ENCODE measurements at places on chromosomes 3 and 15. TPM values are rescaled to one million over a fixed set of nuclear protein-coding genes. Genes with fewer than 3 reads are reported as not detected.

Gene SHISA5
- 294 TPM for total RNA-seq

Gene LCTL
- 0.41 TPM for total RNA-seq

Gene ACAN
- total RNA-seq: 0.02 TPM

DNA sequence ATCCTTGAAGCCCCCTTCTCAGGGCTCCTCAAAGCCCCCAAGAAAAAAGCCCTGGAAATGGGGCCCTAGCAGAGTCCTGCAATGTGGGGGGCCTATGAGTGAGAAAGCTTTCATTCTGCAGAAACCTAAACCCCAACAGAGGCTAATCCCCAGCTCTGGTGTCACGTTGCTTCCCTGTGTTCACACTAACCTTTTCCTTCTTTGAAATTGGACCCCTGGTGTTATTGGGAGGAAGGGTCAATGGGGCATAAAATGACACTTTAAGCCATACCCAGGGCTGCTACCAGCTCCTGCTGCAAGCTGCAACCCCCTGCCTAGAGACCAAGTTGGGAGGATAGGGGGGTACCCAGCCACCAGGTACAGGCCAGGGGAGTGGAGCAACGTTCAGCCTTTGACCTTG lies 2.1 kb downstream of the CYP1A2 start:
- no peak overlapping the region for H3K27ac ChIP-seq
- DNase-seq: no peak
- peaks cover 6% of the 10 kb centered on the region for H3K27me3 ChIP-seq
- no peak overlapping the region for H3K4me3 ChIP-seq
- H3K36me3 ChIP-seq: no peaks in the 10 kb centered on the region

Gene SPESP1
- total RNA-seq: 1.0 TPM

Gene CYP19A1
- not detected for total RNA-seq

Gene TEX55
- total RNA-seq: not detected

- no peak for DNase-seq
- H3K4me3 ChIP-seq: no peak overlapping the region
- peaks cover 13% of the 10 kb centered on the region for H3K27me3 ChIP-seq
- peaks cover 18% of the 10 kb centered on the region for H3K4me1 ChIP-seq
- no peaks in the 10 kb centered on the region for H3K36me3 ChIP-seq
- H3K27ac ChIP-seq: no peak overlapping the region
Observed at GRCh38 chr15:100112061-100112420, 229.7 kb downstream of the ADAMTS17 start.

Gene MYZAP
- not detected for total RNA-seq

GRCh38 chr3:56825567-56826438 lies 24.1 kb upstream of the ARHGEF3 start:
- peak; percentile 4 for DNase-seq
- no peak overlapping the region for H3K27ac ChIP-seq
- H3K36me3 ChIP-seq: no peaks in the 10 kb centered on the region
- H3K4me1 ChIP-seq: peaks cover 23% of the 10 kb centered on the region

DNA sequence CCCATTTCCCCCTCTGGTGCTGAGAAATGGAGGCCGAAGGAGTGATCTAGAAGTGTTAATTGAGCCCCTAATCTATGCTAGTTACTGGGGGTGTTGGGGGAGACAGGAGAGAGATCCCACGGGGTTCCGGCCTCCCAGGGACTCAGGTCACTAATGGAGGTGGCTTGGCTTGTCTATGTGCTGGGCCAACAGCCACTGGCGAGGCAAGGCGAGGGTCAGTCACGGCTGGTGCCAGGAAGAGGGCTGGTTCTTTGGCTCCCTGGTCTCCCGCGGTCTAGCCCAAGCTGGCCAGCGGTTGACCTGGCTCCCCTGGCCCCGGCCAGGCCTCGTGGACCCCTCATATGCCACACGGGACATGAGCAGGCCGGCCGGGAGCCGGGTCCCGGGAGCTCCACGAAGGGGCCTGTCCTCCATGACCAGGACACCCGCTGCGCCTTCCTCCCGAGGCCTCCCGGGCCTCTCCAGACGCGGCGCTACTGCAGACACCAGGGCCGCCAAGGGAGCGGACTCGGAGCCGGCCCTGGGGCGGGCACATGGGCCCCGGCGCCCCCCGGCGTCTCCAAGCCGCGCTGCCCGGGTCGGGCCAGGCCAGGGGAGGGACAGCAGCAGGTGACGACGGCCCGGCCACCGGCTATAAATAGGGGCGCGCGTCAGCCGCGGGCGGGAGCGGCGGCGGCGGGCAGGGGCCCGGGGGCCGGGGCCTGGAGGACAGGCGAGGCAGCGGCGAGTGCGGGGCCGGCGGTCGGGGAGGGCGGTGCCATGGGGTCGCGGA lies at the start of gene ALPK3:
TSS of gene ALPK3 (plus strand) at position 663 of the 772 bp plus-strand sequence. CDS start at position 760, 97 bp downstream.
- peaks cover 7% of the 10 kb centered on the region for H3K27me3 ChIP-seq
- H3K27ac ChIP-seq: no peak within 1 kb of the TSS
- H3K36me3 ChIP-seq: no peaks in the 10 kb centered on the region
- no peak for DNase-seq

GRCh38 chr15:93862791-93863190 lies 368.6 kb upstream of the MCTP2 start:
- H3K27me3 ChIP-seq: no peaks in the 10 kb centered on the region
- no peak overlapping the region for H3K4me3 ChIP-seq
- DNase-seq: no peak

GRCh38 chr3:186931532-186932280 lies 1.4 kb downstream of the ST6GAL1 start:
- H3K36me3 ChIP-seq: 0 out of 2 replicates have a peak, but pooled peaks cover 4% of the 10 kb centered on the region
- peaks cover 26% of the 10 kb centered on the region for H3K4me1 ChIP-seq
- peak overlapping the region; percentile 92 for H3K4me3 ChIP-seq
- peak; percentile 31 for DNase-seq

- no peaks in the 10 kb centered on the region for H3K27me3 ChIP-seq
- no peak for DNase-seq
- no peaks in the 10 kb centered on the region for H3K36me3 ChIP-seq
Observed at GRCh38 chr15:95440712-95441111, 889.8 kb upstream of the NR2F2 start.

Gene CADPS
- total RNA-seq: not detected

DNA sequence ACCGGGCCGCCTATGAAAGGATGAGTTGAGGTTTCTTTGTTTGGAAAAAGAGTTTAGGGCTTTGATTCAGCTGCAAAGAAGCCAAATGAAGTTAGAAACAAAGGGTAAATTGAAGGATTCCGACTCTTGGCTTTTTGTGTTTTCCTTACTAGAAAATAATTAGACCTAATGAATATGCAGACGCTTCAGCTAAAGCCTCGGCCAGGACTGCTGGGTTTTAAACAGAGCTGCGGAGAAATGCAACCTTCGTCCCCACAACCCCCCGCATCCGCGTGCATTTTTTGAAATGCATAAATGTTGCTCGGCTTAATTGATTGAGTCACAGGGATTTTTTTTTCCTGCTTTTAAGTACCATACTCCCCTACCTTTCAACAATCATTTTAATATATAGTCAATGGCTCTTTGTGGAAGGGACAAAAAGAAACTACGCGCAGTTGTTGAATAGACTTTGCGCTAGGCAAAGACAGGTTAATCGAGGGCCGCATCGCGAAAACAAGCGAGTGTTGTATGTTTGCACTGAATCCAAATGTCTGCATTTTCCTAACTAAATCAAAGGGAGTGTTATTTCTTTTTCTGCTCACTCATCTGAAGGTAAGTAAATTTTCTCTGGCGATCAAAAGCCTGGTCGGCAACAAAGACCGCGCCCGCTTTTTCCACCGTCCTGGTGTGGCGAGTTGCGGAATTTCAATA lies 1.3 kb upstream of the ZIC4 start:
- H3K27ac ChIP-seq: no peak overlapping the region
- H3K36me3 ChIP-seq: peaks cover 16% of the 10 kb centered on the region
- peaks cover 46% of the 10 kb centered on the region for H3K4me1 ChIP-seq
- no peak for DNase-seq
- H3K27me3 ChIP-seq: peaks cover 72% of the 10 kb centered on the region

Gene GOLGA8R
- total RNA-seq: 0.27 TPM

DNA sequence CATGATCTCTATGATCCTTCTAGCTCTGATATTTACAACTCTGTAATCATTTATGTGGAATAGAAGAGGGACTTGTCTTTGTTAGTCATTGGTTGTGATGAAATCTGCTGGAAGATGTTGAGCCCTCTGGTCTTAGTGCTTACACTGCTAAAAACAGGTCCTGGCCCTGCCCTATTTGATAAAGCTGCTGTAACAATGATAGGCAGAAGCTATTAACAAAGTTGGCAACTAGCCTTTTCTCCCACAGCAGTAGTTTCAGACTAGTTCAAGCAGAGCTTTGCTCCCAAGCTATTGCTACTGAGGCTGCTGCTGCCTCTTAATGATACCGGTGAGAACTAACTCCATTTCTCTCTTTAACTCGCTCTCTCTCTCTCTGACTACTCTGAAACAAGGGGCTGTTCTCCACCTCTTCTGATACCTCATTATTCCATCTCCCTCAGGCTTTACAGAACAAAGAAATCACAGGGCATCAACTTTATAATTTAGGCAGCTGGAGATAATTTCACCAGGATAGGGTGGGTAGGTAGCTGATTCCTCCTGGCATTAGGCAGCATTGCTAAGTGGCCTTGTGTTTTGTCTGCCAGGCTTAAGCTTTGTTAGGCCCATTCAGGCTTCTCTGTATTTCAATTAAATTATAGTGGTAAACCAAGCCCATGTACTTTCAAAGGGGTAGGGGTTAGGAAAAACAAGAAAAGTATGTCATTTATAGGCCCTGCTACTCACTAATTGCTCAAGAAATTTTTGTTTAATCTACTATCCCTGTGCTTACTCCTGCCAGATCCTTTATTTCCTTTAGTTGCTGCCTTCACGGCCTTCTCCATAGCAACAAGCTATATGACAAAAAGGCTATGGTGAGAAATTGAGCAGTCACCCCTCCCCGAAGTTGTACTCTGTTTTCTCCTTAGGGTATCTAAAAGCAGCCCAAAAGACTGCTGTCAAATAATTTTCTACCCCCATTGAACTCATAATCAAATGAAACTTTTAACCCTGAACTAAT lies 139.6 kb downstream of the RBPMS2 start:
- no peaks in the 10 kb centered on the region for H3K27me3 ChIP-seq
- peaks cover 41% of the 10 kb centered on the region for H3K4me1 ChIP-seq

DNA sequence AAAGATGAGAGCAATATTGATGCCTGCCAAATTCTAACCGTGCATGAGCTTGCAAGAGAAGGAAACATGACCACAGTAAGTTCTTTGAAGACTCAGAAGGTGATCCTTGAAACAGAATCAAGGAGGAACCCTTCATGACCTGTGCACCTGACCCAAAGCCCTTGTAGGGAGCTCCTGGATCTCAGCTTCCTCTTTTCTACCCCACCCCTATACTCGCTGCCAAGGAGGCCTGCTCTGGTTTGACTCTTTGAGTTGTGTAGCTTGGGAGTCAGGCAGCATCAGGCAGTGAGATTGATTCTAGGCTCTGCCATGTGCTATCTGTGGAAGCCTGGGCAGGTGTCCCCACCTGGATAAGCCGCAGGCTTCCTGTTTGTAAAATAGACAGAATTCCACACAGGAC lies 10.6 kb downstream of the TTC21A start:
- DNase-seq: no peak
- no peaks in the 10 kb centered on the region for H3K4me1 ChIP-seq
- no peak overlapping the region for H3K4me3 ChIP-seq
- H3K27me3 ChIP-seq: no peaks in the 10 kb centered on the region
- H3K27ac ChIP-seq: no peak overlapping the region

Gene SPATA12
- total RNA-seq: not detected

GRCh38 chr3:105466495-105467404 lies 100.0 kb downstream of the ALCAM start:
- peak overlapping the region; percentile 41 for H3K4me3 ChIP-seq
- peak; percentile 33 for DNase-seq
- H3K36me3 ChIP-seq: peaks cover 8% of the 10 kb centered on the region
- H3K27ac ChIP-seq: peak overlapping the region; percentile 76
- peaks cover 76% of the 10 kb centered on the region for H3K4me1 ChIP-seq

DNA sequence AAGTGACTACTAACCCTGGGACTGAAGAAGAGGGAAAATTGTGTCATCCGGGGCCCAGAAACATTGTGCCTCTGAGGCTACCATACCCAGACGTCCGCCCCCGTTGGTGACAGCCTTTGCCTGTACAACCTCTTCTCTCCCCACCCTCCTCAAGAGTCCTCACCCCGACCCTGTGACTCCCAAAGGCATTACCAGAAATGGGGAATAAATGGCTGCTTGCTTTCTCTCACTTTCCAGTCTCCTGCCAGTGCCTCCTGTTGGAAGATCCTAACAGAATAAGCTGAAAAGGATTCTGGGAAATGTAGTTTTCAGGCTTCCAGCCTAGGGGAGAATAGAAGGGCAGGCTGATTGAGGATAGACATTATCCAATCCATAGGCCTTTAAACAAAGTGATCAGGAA lies 30.8 kb upstream of the SLC25A36 start:
- no peak for DNase-seq
- H3K27me3 ChIP-seq: no peaks in the 10 kb centered on the region
- no peak overlapping the region for H3K27ac ChIP-seq
- H3K4me3 ChIP-seq: peak overlapping the region; percentile 58
- H3K36me3 ChIP-seq: no peaks in the 10 kb centered on the region
- no peaks in the 10 kb centered on the region for H3K4me1 ChIP-seq

DNA sequence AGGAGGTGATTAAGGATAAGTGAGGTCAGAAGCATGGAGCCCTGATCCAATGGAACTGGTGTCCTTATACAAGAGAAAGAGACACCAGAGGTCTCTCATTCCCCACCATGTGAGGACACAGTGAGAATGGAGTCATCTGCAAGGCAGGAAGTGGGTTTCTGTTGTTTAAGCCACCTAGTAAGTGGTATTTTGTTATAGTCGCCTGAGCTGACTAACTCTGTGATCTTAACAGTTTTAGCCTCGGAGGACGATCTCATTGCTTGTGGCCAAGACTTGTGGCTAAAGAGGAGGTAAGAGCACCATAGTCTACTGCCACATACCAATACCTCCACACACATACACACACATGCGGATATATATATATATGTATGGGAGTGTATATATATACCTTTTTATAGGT lies 73.8 kb downstream of the MCTP2 start:
- H3K36me3 ChIP-seq: no peaks in the 10 kb centered on the region
- H3K27ac ChIP-seq: no peak overlapping the region
- peaks cover 10% of the 10 kb centered on the region for H3K4me1 ChIP-seq
- no peaks in the 10 kb centered on the region for H3K27me3 ChIP-seq
- DNase-seq: no peak

Gene EBLN2
- total RNA-seq: 1.3 TPM

DNA sequence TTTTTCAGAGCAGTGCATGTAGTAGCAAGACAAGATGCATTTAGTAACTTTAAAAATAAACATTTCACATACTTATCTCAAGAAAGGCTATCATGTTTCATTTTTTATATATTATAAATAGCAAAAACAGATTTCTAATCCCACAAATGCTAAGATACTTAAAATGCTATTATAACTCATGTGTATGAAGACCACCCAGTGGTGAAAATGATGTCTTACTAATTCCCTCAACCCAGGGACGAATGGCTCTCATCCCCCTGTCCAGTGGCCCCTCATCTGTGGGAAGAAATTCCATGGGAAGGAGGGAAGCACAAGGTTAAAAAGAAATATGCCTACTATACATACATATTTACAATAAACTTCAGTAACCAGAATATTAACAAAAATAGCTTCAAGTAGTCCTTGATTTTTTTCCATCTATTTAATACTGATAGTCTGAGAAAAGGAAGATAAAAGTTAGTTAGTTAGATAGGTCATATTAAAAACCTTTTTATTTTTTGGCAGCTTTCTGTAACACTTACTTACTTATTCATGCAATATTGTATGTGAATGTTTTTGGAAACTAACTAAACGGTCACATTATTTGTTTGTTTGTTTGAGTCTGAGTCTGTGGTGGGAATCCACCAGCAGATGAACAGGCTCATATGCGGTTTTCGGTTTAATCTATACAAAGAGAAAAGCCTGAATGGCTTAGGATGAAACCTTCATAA lies 14.8 kb downstream of the NR2E3 start:
- DNase-seq: no peak
- peaks cover 95% of the 10 kb centered on the region for H3K36me3 ChIP-seq
- H3K4me3 ChIP-seq: no peak overlapping the region
- H3K27ac ChIP-seq: no peak overlapping the region
- H3K27me3 ChIP-seq: no peaks in the 10 kb centered on the region
- H3K4me1 ChIP-seq: no peaks in the 10 kb centered on the region

Measured in HFFc6 (cell line).